ENCODE measurements at places on chromosomes 4 and X.

GRCh38 chrX:38804682-38805431 lies 3.6 kb downstream of the MID1IP1 start:
- peak; percentile 47 for DNase-seq

DNA sequence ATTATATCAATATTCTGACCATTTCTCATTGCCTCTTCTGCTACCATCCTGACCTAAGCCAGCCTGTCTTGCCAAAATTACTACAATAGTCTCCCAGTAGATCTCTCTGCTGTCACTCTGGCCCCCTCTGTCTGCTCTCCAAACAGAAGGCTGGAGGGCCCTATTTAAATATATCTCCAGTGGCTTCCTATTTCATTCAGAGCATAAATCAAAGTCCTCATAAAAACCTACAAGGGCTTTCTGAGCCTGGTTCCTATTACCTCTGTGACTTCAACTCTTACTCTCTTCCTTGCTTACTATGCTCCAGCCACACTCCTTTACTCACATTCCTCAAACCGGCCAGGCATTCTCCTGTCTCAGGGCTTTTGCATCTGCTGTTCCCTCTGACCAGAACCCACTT lies 19.0 kb downstream of the IGSF1 start:
- DNase-seq, result no peak

DNA sequence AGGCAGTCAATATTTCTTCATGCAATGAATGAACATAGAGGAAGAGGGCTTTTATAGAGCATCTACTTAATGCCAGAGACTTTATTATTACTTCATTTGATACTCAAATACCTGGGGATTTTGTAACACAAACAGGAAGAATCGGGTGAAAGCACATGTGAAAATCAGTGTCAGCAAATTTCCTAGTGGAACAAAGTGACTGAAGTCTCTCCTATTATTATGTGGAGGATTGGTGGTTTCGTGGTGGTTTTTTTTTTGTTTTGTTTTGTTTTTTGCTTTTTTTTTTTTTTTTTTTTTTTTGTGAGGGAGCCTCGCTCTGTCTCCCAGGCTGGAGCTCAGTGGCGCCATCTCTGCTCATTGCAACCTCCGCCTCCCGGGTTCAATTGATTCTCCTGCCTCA lies 207.0 kb downstream of the RRAGB start:
- no peak for DNase-seq

DNA sequence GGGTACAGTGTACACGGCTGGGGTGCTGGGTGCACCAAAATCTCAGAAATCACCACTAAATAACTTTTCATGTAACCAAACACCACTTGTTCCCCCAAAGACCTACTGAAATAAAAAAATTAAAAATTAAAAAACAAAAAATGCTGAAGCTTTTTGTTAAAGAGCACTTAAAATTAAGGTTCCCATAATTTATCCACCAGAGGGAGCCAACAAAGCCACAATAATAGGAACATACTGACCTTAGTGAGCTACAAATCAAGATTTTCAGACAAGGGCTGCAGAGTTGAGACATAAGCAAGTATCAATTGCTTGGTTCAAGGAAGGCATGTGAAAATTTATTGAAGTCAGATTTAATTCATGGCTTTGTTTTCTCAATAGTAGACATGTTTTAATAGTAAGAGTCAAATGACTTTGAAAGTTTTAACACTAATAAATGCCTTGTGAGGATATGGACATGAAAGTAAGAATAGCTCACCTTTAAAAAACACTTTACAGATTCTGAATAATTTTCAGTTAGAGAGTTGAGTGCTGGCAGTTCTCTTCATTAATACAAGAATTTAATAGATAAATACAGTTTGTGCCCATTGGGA lies 43.0 kb upstream of the SCOC start:
- DNase-seq, result peak; percentile 46

GRCh38 chrX:128816919-128817318 lies 706.4 kb downstream of the SMARCA1 start:
- peak; percentile 21 for DNase-seq

GRCh38 chrX:15737959-15738902 lies at the start of gene CA5B:
TSS of gene CA5B (plus strand) at chrX:15738270. CDS start at chrX:15750024, 11,754 bp downstream.
- DNase-seq, result peak; percentile 1

- DNase-seq, result no peak
Measured at GRCh38 chrX:40248822-40249221, 151.1 kb upstream of the BCOR start.

DNA sequence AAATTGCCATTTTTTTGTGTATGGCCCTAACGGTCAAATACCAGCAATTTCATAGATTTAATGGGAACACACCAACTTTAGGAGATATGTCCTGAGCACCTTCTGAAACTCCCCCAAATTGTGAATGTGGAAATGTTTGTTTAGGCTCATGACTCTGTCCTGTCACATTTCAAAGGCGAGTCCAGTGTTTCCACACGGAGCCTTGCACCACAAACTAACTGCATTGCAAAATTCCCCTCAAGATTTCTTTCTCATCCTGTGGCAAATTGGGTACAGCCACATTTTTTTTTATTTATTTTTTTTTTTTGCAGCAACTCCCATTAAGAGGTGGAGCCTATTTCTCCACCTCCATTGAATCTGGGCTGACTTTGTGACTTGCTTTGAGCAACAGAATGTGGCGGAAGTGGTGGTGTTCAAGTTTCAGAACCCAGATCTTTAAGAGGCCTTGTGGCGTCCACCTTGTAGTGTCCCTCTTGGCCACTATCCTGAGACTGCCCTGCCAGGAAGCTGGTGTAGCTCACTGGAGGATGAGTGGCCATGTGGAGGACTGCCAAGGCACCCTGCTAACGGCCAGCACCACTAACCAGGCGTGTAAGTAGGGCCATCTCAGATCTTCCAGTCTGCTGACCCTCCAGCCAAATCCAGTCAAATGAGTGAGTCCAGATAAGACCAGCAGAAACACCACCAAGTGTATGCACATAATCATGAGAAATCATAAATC lies 172.4 kb upstream of the SCML1 start:
- no peak for DNase-seq

All from NB4 (cell line).